ENCODE measurements at places on chromosomes 7 and 10. TPM values are rescaled to one million over a fixed set of nuclear protein-coding genes. Genes with fewer than 3 reads are reported as not detected.
A peak's percentile ranks its signal among the peaks of the same experiment; 100 is the strongest.

DNA sequence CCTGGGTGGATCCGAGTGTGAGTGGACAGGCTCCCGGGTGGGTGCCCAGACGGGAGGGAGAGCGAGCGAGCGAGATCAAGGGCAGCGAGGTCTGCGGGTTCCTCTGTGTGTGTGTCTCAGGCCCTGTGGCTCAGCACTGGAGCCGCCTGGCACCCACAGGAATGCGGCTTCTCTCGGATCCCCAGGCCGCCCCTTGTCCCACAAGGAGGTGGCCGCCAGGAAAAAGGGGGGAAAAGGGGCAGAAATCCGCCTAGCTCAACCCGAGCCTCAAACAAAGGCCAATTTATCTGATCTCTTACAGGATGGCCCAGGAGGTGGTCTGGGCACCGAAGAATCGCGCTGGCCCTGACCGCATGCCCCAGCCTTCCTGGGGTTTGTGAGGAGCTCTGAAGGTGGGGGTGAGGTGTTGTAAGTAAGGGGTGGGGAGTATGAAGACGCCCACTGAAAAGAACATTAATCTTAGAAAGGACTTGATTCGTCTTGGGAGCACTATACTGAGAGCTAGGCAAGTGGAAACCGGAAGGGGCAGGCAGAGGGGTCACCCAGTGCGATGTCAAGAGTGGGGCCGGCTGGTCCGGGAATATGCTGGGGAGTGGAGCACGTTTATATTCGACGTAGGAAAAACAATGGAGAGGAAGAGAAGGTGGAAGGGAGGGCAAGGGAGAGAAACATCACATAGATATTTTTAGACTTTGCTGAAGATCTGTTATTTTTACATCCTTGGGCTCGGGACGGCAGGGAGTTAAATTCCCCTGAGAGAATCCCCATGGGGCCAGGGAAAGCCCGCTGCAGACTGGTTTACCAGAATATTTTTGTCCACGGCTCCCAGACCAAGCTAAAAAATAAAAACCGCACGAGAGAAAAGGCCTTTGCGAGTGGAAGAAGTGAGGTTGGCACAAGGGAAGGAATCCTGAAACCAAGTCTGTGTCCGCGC, 7.2 kb downstream of the DLX5 start:
- DNase-seq, result no peak

GRCh38 chr10:17476073-17476472, 21.7 kb upstream of the ST8SIA6 start:
- no peak for DNase-seq

DNA sequence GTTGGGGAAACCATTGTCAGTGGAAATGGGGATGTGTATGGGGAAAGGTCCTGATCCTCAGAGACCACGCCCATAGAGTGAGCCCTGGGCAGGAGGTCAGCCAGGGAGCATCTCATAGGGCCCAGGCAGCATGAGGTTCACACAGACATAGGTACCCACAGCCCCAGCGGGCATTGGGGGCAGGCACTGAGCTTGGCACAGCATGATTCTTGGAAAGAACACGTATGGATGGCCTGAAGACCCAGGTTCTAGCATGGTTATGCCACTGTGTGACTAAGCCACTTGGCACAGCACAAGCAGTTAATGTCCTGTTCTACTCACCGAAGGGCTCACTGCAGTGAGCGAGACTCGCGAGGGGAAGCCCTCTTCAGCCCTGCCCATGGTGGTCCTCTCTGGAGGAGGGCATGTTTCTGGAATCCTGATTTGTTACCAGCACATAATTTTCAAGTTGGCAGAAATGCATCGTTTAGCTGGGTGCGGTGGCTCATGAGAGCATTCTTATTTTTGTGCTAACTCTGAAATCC, 125.2 kb downstream of the UBE2H start:
- no peak for DNase-seq

- DNase-seq, result no peak
Observed at GRCh38 chr10:69569396-69569934, 3.8 kb downstream of the NEUROG3 start.

GRCh38 chr10:132133005-132133404, 53.7 kb upstream of the DPYSL4 start:
- DNase-seq, result no peak

- DNase-seq, result peak; percentile 75
Observed at GRCh38 chr7:2737771-2738540, 50.0 kb downstream of the AMZ1 start.

DNA sequence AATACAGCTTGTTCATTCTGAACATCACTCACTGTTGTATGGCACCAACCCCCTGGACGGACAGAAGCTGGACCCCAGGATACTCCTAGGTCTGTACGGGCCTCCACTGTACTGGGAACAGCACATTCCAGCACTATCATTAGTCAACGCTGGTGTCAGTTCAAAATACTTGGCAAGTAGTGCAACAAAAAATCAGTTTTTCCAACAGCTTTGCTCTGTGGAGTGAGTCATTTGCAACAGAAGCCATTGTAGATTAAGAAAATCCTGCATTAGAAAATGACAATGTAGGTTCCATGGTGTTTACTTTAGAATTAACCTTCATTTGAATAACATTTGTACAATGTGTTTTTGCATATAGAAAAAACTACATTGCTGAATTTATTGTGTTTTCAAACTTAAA, 266.6 kb downstream of the HDAC9 start:
- DNase-seq, result no peak

- DNase-seq, result no peak
Observed at GRCh38 chr10:107728807-107729206, 564.3 kb upstream of the SORCS1 start.

DNA sequence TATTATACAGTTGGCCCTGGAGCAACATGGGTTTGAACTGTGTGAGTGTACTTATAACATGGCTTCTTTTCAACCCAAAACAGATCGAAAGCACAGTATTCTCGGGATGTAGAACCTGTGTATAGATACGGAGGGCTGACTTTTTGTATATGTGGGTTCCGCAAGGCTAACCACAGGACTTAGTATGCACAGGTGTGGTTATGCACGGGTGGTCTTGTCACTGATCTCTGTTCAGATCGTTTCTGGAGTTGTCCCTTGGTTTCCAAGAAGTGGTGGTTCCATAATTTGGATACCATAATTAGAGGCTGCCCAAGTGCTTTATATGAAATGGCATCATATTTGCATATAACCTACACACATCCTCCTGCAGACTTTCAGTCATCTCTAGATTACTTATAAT, 10.9 kb upstream of the BHLHA15 start:
- DNase-seq, result no peak

DNA sequence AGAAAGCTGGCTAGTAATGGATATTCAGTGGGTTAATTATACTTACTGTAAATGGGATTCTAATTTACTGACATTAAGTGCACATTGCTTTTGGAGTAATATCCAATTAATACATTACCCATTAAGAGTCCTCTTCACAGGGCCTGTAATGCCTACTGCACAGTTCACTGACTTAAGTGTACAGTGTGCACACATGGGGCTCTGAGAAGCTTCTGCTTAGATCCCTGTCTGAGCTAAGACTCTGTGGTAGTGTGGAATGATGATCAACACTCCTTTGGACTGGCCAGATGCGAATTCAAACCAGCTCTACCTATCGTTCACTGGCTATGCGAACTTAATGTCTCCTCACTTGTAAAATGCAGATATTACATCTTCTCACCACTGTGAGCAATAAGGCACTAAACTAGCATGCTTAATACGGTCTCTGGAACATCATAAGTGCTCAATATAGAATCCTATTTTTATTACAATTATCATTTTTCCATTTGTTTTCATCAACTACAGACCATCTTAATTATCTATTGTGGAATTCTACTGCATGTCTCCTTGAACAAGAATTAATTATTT, 53.8 kb upstream of the SEC61G start:
- no peak for DNase-seq

GRCh38 chr7:143356414-143357050, 6.0 kb downstream of the FAM131B start:
- DNase-seq, result no peak

- DNase-seq, result no peak
Observed at GRCh38 chr10:50379616-50380015, 128.3 kb upstream of the ASAH2 start.

GRCh38 chr7:1607696-1608095, 37.9 kb upstream of the PSMG3 start:
- no peak for DNase-seq

DNA sequence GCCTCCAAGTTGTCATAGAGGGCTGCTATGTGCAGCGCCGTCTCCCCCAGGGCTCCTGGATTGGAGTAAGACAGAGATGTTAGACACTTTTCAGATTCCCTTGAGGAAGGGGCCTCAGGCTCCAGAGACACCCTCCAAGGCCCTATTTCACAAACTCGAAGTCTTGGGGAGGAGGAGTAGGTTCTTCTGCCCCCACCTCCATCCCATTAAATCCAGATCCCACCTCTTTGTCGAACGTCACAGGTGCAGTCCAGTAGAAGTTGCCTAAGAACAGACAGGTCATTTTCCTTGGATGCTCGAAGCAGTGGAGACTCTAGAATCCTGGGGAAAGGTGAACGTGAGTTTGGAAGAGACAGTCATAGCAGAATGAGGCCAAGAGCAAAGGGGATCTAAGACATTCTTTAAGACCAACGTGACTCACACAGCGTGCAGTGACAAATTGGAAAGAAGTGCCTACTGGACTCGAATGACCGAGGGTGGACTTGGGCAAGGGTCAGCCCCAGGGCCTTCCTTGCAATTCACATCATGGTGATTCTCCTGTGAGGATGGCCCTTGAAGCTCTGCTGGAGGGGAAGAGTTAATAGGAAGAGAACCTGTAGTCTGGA, 3.3 kb downstream of the TRPV5 start:
- DNase-seq, result no peak

- DNase-seq, result no peak
Observed at GRCh38 chr10:92268748-92269147, 22.1 kb downstream of the CPEB3 start.

DNA sequence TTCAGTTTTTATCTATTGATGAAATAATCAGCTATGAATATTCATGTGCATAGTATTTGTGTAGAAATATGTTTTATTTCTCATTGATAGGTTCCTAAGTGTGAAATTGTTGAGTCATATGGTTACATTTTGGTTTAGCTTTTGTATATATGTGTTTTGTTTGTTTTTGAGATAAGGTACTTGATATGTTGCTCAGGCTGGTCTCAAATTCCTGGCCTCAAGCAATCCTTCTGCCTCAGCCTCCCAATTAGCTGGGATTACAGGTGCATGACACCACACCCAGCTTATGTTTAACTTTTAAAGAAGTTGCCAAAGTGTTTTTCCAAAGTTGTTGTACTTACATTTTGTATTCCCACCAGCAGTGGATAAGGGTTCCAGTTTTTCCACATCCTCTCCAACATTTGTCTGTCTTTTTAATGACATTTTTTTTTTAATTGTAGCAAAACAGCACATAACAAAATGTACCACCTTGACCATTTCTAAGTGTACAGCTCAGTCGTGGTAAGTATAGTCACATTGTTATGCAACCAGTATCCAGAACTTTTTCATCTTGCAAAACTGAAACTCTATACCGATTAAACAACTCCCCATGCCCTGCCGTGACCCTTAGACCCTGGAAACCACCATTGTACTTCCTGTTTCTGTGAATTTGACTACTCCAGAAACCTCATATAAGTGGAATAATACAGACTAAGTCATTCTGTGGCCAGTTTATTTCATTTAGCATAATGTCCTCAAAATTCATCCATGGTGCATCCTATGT, 12.6 kb upstream of the UBE2D1 start:
- no peak for DNase-seq

- no peak for DNase-seq
Observed at GRCh38 chr7:73850781-73851207, 8.5 kb upstream of the METTL27 start.

DNA sequence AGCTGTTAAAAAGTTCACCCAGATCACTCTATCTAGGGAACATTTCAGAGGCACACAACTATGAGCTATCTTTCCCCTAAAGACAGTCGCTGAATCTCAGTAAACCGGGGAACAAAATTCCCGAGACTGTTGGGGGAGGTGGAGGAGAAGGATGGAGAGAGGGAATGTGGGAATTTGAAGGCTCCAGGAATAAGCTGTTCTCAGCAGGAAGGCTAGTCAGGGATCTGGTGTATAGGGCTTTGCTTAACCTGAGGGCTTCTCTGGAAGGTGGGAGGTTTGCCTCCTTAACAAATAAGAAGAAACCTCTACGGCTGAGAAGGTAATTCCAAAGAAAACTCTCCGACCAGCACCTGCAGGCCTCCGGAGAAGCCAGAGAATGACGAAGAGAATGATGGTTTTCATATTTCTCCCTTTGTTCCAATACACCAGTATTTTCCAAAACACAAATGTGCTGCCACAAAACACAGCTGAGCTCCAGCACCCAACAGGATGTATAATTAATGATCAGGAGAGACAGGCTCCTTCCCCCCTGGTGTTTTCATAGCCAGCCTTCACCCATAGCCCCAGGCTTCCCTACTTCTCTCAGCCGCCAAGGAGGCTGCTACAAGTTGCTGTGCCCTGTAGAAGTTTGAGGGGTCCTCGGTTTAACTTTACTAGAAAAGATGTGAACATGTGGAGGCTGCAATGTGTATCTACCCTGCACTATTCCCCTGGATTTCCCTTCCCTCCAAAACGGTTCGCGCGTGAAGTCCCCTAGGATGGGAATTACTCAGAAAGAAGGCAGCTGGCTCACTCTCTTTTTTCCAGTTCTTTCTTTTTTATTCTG, 2.0 kb downstream of the KCNMA1 start:
- no peak for DNase-seq

DNA sequence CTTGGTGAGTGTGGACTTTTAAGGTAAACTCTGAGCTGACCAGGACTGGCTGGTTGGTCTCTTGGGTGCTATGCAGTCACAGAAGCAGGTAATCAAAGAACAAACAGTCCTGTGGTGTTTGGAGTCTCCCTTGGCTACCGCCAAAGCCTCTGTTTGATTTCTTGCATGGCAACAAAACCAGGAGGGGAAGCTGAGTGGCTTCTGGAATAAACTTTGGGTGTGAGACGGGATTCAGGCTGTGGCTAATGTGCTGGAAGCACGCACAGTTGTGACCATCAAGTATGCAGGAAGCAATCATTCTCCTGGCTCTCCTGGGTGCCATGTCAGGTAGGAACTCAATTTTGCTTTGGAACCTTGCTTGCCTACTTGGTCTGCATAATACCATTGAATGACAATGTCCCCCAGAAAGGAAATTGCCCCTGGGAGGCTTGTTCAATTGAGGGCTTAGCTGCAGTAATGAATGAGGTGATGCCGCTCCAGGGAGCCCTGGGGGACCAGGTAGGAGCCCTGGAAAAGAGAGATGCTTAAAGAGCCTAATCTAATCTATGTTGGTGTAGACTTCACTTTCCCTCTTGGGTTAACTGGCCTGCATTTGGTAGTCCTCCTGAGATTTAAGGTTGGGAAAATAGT, at the start of gene CDHR3:
TSS of gene CDHR3 (plus strand) at position 227 of the 630 bp plus-strand sequence. CDS start at position 282, 55 bp downstream.
- DNase-seq, result no peak

The WNT8B gene
- 0.09 TPM for polyA plus RNA-seq

The TMEM178B gene
- polyA plus RNA-seq, result 0.57 TPM

The SYT15B gene
- polyA plus RNA-seq, result 1.3 TPM

The TMEM184A gene
- polyA plus RNA-seq, result 0.92 TPM

The TMEM270 gene
- polyA plus RNA-seq, result not detected

The STRA8 gene
- not detected for polyA plus RNA-seq

The HOXA3 gene
- polyA plus RNA-seq, result 11.2 TPM

The LRGUK gene
- 1.3 TPM for polyA plus RNA-seq

The GRID2IP gene
- 0.18 TPM for polyA plus RNA-seq
